Amygdala (tissue), 56 donors: ENCODE measurements at places on chromosomes 13 and 19.

- DNase-seq, result no peak
These were observed 440.4 kb upstream of the PRR20A start for GRCh38 chr13:56700324-56700723.

- no peak for DNase-seq
These were observed 4.0 kb upstream of the NFIX start for GRCh38 chr19:12991296-12991695.

DNA sequence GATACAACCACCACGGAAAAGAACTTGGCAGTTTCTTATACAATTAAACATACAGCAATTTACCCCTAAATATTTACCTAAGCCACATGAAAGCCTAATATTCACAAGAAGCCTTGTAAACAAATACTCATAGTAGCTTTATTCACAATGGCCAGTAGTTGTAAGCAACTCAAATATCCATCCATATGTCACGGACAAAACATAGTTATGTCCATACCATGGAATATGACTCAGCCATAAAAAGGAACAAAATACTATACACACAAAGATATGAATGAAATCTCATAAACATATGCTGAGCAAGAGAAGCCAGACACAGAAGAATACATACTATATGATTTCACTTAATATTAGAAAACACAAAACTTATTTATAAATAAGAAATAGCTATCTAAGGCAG is 12.9 kb downstream of the PSPC1 start:
- DNase-seq, result no peak

- no peak for DNase-seq
These were observed 88.1 kb downstream of the TSC22D1 start for GRCh38 chr13:44487989-44488388.

DNA sequence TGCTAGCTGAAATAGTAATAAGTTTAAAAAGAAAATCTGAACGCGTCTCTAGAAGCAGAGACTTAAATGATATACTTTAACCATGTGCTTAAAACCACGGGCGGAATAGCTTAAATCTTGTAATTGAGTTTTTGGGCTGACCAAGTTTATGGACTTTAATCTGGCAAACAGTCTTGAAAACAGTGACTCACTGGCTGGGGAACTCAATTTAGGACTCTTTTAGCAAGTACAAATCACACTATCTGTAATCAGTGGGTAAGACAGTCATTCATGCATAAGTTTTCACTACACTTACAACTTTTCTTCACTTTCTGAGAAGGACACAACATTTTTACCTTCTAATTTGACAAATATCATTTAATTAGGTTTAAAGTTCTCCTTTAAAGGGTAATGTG is 26.8 kb downstream of the ZNF627 start:
- DNase-seq, result no peak

GRCh38 chr19:44889830-44890365 is 1.2 kb upstream of the TOMM40 start:
- DNase-seq, result no peak

DNA sequence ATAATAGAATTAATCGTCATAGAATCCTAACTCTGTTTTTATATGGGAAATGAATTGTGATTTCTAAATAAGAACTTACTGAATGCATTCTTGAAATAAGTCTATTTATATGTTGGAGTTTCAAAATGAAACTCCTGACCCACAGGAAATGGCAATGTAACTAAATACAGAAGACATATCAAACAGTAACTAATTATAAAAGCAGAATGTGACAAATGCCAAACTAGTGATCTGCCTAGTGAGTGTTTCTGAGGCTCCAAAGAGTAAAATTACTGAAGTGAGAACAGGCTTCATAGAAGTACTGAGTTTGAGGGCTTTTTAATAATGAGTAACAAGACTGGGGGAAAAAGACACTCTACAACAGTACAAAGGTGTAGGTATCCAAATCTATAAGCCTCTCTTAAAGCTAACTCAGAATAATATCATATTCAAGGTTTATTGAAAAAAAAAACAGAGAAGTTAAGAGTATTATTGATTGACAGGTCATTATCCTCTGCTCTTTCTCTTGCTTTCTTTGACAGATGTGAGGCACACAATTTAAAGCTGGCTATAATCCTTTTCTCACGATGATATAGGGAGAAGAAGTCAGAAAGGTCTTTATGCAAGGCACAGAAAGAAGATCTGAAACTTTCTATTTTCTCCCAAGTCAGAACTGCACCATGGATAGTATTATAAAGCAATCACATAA is 17.4 kb upstream of the ATXN8OS start:
- DNase-seq, result no peak

- no peak for DNase-seq
These were observed 1.1 kb downstream of the ZNF600 start for GRCh38 chr19:52785506-52785905.

- DNase-seq, result no peak
These were observed 3.2 kb downstream of the TMIGD2 start for GRCh38 chr19:4298810-4299550.

- DNase-seq, result no peak
These were observed 1.6 kb downstream of the CCDC97 start for GRCh38 chr19:41311613-41312012.

DNA sequence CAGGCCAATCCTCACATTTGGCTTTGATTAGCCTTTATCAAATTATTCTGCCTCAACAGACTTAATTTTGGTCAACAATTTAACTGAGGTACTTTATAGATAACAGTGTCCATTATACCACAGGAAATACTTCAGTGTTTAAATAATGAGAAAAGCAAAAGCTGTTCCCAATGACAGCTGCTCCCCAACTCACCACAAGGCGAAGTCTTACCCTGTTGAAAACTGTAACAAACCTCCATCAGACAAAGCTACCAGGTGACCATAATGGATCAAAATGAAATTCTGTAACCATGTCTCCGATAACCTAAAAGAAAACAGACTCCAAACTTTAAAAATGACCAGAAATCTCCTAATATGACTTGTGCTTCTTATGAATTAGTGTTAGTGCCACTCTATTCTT is 50.3 kb downstream of the ZNF44 start:
- no peak for DNase-seq

- peak; percentile 73 for DNase-seq
These were observed 8.9 kb upstream of the CCDC9 start for GRCh38 chr19:47247308-47247990.

- no peak for DNase-seq
These were observed 34.4 kb upstream of the MIR17HG start for GRCh38 chr13:91313103-91313502.

- DNase-seq, result no peak
These were observed 670.2 kb downstream of the DIAPH3 start for GRCh38 chr13:59493436-59493965.

DNA sequence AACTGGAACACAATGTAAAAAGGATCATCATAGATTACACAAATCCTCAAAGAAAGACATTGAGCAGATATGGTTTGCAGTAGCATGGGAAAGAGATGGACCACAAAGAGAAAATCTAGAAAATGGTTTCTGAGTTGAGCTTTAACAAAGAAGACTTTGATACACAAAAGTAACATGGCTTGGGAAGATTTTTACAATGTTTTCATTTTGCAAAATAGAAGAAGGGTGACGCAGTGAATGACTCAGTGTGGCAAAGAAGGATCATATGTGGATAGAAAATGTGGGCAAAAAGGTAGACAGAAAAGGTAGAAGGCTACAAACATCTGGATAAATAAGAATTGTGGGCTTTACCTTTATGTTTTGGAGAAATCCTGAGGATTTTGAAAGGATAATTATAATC is 1220.5 kb downstream of the PCDH17 start:
- DNase-seq, result no peak

GRCh38 chr19:11324748-11325389 is 14.6 kb downstream of the RAB3D start:
- DNase-seq, result no peak

GRCh38 chr13:67306742-67307141 is 76.6 kb upstream of the PCDH9 start:
- DNase-seq, result no peak
